ENCODE measurements at places on chromosomes 5 and 9.

- no peak for DNase-seq
These were observed 249.1 kb downstream of the GADD45G start for GRCh38 chr9:89853931-89854330.

DNA sequence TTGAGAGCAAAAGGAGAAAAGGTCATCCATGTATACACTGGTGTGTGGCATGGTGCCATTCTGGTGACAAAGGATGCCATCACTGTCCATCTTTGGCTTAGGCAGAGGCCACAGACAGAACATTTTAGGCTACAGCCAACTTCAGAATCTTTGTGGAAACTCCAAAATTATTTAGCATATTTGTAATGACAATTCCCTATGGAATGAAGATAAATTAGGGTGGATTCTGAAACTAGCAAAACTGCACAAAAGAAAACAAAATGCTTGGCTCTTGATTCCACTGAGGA is 92.5 kb downstream of the FBXW11 start:
- DNase-seq = no peak

DNA sequence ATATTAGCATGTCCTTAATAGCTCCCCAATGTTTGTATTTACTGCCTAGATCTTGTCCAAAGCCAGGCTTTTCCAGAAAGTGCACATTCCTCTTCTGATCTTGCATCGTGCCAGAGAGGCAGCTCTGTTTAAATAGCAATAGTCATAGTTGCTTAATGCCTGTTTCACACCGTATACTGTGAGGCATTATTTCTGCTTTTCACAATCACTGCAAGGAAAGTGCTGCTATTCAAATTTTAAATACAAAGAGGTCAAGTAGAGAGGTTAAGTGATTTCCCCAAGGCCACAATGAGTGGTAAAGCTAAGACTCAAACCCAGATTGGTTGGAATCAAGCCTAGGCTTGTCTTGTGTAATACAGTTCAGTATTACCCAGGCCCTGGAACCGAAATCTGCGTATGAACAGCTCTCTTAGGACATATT is 153.6 kb downstream of the SNX18 start:
- no peak for DNase-seq

GRCh38 chr5:137383909-137384308 is 115.2 kb downstream of the SPOCK1 start:
- DNase-seq = no peak

DNA sequence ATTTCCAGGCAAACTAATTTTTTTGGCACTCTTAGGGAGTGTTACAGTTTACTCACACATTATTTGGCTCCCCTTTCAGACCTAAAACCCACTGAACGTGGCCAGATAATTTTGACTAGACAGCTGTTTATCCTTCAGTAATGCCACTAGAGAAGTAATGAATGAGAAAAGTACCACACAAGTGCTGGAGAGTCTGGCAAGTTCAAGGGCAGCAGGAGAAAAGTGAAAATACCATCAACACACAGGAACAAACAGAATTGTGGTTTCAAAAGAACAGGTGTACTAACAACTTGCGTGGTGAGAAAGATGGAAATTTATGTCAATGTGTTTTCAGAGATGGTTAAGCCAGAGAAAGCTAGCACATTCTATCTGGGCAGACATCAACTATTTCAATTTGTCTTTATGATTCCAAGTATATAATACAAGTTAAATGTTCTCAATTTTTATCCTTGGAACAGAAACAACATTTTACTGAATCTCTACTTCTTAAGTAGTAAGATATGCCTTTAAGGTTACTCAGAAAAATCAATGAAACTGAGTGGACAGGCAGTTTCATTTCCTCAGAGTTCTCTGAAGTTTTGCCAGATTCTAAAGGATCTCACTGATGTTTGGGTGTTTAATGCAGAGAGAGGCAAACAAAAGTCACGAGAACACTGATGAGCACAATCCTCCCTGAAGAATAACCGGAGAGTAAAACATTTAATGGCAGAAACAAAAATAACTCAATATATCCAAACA is 91.0 kb downstream of the ARSB start:
- no peak for DNase-seq

- DNase-seq = no peak
These were observed 10.6 kb upstream of the SLC2A6 start for GRCh38 chr9:133489253-133490190.

GRCh38 chr5:171571663-171572062 is 152.2 kb downstream of the FGF18 start:
- no peak for DNase-seq

GRCh38 chr5:175736652-175737051 is 78.8 kb downstream of the HRH2 start:
- no peak for DNase-seq

DNA sequence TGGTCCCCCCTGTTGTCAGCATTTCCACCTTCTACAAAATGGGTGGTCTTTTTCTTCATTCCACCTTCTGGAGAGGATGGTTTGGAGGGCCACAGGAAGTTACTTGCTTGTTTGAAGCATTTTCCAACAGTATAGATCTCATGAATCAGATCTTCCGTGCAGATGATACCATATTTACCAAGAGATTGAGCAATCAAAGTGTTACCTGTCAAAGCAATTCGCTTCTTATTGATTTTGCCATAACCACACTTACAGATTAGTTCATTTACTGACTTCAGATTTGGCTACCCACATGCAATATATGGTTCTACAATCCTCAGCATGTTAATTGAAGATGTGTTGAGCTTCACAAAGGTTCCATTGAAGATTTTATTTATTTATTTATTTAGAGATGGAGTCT is 14.0 kb upstream of the TEX48 start:
- DNase-seq = no peak

DNA sequence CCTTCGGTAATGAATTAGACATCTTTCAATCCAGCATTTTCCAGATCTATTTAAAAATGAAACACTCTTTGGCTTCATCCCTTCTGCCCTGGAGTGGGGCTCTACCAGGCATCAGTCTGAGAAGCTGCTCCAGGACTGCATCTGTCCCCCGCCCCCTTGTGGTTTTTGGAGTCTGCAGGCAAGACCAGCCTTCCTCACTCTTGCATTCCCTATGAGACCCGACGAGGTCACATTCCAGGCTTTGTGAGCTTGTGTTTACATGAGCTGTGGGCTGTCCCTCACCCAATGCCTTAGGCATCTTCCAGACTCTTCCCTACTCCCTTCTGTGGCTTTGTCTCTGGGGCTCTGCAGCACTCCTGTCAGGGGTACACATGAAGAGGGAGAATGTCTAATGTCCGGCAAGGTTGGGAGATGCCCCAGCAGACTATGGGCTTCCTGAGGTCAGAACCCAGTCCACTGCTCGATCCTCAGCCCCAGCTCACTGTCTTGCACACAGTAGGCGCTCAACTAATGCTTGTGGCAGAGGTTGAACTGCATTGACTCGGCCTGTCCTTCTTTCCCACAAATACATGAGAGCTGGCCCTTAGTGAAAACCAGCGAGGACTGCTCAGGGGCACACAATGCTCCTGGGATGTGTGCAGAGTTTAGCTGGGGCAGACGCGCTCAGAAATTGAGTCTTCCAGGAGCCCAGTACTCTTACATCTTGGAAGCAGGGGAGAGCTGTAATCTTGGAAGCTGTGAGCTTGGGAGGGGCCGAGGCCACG is 11.7 kb upstream of the GADD45G start:
- no peak for DNase-seq

DNA sequence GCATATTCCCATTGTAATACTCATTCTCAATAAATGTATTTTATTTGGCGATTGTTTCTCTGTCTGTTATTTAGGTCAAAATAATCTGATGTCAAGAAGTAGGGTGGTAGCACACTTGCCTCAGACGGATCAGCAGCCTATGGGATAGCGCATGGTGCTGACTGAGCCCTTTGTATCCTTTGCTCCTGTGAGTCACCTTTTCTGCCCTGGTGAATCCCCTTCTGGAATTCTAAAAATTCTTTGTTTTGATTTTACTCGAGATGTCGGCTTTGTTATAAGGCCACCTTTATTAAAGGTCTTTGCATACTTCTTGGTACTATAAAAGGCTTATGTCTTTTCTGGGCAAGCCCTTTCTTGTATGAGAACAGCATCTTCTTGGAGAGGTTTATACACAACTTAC is 1187.8 kb downstream of the CDH9 start:
- no peak for DNase-seq

DNA sequence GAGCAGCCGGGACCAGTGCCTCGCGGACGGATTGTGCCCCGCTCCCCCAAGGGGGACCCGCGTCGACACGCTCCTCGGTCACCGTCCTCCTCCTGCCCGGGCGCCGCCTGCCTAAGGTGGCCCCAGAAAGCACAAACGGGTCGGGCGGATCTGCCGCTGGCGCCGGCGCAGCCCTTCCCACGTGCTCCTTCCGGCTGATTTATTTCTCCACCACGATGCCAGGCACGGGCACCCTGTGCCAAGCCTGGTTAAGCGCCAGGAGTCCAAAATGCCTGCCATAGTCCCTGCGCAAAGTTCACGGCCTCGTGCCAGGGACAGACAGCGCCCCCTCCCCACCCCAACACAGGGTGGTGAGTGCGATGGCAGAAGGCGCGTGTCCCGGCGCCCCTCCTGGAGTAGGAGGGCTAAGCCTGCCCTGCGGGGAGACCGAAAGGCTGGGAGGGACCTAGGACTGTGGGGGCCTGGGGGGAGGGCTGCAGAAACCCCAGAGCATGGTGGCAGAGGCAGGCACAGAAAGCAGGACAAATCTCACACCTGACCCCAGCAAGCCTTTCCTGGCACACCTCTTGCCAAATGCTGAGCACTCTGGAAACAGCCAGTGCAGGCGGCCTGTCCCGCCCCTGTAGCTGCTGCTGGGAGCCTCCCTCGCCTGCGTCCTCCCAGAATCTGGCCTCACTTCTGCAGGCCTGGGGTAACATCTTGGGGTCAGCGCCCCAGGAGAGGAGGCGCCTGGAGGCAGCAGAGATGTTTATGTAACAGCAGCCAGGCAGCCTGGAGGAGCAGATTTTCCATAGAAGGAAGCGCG is 1.1 kb upstream of the NOTCH1 start:
- DNase-seq = no peak

GRCh38 chr5:32475334-32476097 is 31.0 kb upstream of the ZFR start:
- no peak for DNase-seq

- no peak for DNase-seq
These were observed 169.8 kb downstream of the COL23A1 start for GRCh38 chr5:178420354-178420781.

DNA sequence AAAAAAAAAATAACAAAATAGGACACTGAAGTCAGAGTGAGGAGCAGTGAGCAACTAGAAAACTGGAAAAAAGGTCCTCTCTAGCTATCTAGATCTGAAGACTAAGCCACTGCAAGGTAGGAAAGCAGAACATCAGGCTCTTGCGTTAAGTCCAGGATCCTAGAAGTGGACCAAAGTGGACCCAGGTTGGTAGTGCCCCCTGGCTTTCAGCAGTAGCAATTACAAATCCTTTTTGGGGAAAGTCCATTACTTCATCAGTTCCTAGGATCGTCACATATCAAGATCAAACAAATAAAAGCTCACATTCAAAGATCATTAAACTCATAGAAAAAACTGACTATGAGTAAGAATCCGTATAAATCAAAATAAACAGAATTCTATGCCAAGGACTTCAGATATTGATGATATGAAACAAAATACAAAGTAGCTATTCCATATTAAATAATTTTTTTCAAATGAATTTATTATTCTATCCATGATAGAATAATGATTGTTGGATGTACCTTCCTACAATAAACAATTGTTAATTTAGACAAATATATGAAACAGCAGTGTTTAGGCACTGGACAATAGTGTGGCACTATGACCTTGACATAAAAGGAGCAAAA is 6.5 kb upstream of the RICTOR start:
- no peak for DNase-seq

DNA sequence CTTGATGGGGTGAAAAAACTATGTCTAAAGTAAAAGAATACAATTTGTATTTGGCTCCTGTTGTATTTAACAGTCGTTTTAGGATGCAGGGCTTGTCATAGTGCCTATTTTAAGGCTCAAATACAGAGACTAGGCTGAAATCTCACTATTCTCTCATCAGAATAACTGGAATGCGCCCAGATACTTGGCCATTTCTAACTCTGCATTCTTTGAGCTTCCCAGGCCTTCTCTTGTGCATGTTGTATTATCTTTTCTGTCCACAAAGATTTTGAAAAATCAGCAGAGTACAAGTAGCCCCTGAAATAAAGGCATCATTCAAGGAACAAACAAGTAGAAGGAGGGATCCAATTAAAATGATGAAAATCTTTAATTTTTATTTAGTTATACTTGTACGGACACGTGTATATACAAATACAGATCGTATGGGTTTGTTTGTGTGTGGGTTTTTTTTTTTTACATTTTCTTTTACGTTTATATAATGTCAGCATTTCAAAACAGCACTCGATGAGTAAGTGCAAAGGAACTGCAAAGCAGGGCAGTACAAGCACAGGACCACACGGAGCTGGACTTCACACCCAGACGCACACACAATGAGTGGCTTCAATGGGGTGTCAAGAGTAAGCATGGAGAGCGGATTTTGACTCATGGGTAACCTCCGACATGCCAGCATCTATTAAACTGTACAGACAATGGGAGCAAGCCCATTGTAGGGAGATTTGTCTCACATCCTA is 294.0 kb downstream of the EFNA5 start:
- no peak for DNase-seq
